ENCODE measurements at places on chromosomes 5 and 9. TPM values are rescaled to one million over a fixed set of nuclear protein-coding genes. Genes with fewer than 3 reads are reported as not detected.

Gene SPATA31E1
- 0.26 TPM for total RNA-seq

Gene PRDM9
- not detected for total RNA-seq

Gene GPR150
- total RNA-seq = not detected

Gene LEAP2
- total RNA-seq = 0.37 TPM

GRCh38 chr5:174383210-174384167 is 338.0 kb downstream of the NSG2 start:
- DNase-seq = no peak

All from SJSA1 (cell line).